ENCODE measurements at places on chromosomes 5 and 9. TPM values are rescaled to one million over a fixed set of nuclear protein-coding genes. Genes with fewer than 3 reads are reported as not detected.
A peak's percentile ranks its signal among the peaks of the same experiment; 100 is the strongest.

Gene F12
- 0.33 TPM for total RNA-seq

Gene IL31RA
- 3.7 TPM for total RNA-seq

Gene SURF6
- 16.3 TPM for total RNA-seq

Gene MINAR2
- not detected for total RNA-seq

Gene S100Z
- total RNA-seq = 0.68 TPM

- H3K27ac ChIP-seq = no peak overlapping the region
- no peak for DNase-seq
- H3K27me3 ChIP-seq = no peaks in the 10 kb centered on the region
- H3K4me1 ChIP-seq = no peaks in the 10 kb centered on the region
- no peaks in the 10 kb centered on the region for H3K36me3 ChIP-seq
Measured at GRCh38 chr5:108382784-108383330, 959 bp upstream of the FBXL17 start.

- H3K27me3 ChIP-seq = peaks cover 3% of the 10 kb centered on the region
- no peaks in the 10 kb centered on the region for H3K36me3 ChIP-seq
- no peaks in the 10 kb centered on the region for H3K4me1 ChIP-seq
- DNase-seq = no peak
- no peak overlapping the region for H3K27ac ChIP-seq
Measured at GRCh38 chr9:107060062-107060461, 197.1 kb downstream of the ZNF462 start.

DNA sequence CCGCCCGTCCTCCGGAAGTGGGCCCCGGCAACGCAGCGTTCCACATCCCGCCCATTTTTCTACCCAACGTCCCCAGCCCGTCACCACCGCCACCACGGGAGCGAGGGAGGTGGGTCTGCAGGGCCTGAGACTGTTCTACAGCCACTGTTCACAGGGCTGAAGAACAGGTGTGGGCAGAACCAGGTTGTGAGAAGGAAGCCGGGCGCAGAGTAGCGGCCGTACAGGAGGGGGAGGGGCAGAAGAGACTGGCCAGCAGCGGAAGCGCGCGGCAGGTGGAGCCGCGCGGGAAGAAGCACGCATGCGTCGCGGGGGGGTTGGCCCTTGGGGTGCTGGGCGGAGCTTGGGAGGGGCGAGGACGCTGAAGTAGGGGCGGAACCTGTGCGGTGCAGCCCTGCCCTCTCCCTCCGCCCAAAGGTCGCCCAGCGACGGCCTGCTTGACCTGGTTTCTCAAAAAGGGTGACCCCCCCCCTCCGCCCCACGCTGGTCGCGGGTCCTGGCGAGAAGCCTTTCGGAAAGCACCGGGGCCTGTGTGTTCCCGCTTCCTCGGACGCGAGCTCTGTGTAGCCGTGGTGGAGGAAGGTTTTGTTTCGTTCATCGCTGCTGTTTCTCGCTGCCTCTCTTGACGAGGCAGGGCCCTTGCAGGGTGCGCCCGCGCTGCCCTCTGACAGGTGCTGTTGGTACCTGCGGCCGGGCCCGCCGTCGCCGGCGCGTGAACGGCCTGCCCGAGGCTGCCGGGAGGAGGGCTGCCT, 7.8 kb upstream of the MGAT1 start:
- peak overlapping the region; percentile 83 for H3K27ac ChIP-seq
- peaks cover 5% of the 10 kb centered on the region for H3K4me1 ChIP-seq
- H3K27me3 ChIP-seq = no peaks in the 10 kb centered on the region
- H3K36me3 ChIP-seq = no peaks in the 10 kb centered on the region
- peak; percentile 98 for DNase-seq
- peak overlapping the region; percentile 68 for H3K4me3 ChIP-seq

DNA sequence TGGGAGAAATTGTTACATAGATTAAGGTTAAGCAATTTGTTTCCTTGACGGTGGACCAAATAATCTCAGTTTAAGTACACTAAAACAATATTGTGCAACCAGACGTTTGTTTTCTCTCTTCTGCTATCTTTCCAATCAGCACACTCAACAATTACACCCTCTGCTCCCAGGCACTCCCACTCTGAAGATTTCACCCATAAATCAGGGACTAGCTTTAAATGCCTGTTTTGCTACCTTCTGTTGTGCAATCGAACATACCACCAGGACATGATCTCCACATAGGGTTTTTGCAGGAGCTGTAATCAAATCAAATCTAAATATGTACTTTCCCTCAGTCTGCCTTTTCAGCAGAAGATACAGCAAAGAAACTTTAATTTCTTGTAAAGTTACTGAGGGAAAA, 405.8 kb upstream of the TLE4 start:
- H3K4me3 ChIP-seq = no peak overlapping the region
- H3K36me3 ChIP-seq = no peaks in the 10 kb centered on the region
- H3K27me3 ChIP-seq = peaks cover 1% of the 10 kb centered on the region
- DNase-seq = no peak
- H3K27ac ChIP-seq = no peak overlapping the region

DNA sequence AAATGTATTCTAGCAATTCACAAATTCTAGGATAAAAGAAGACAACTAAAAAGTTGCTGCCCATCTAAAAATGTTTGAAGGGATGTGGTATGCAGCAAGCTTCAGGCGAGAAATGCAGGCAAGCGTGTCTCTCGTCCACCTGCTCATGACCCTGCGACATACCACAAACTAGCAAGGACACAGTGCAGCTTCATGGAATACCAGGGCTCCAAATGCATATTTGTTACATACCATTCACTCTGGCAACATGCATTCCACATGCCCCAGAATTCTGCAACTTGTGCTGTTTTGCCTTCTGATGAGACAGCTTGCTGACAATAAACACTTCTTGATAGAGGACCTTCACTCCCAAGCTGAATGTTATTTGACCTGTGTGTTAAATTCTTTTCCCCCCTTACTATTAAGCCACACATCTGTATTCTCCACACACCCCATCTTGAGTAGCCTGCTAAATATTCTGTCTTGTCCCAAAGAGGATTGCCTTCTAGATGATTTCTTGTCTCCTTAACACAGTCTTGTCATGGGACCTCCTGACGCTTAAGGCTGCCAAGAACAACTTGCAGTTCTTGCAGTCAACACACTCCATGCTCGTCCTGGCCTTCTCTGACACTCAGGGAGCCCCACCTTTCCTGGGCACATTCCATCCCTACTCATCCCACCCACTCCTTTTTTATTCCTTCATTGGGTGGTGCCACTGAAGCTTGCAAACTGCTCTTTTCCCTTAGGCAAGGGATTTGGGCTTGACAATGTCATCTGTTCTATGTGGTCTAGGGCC, 340.5 kb downstream of the PIK3R1 start:
- DNase-seq = no peak
- H3K4me3 ChIP-seq = no peak overlapping the region
- no peaks in the 10 kb centered on the region for H3K4me1 ChIP-seq

GRCh38 chr9:96513622-96514021, 63.7 kb downstream of the HABP4 start:
- H3K36me3 ChIP-seq = peaks cover 1% of the 10 kb centered on the region
- peaks cover 7% of the 10 kb centered on the region for H3K4me1 ChIP-seq
- H3K4me3 ChIP-seq = no peak overlapping the region
- no peaks in the 10 kb centered on the region for H3K27me3 ChIP-seq
- H3K27ac ChIP-seq = peak overlapping the region; percentile 2

GRCh38 chr9:105046907-105047741, 119.2 kb upstream of the ABCA1 start:
- no peak overlapping the region for H3K4me3 ChIP-seq
- H3K36me3 ChIP-seq = no peaks in the 10 kb centered on the region
- H3K4me1 ChIP-seq = no peaks in the 10 kb centered on the region
- H3K27me3 ChIP-seq = no peaks in the 10 kb centered on the region
- DNase-seq = no peak

GRCh38 chr5:126961702-126962101, 68.7 kb downstream of the MARCHF3 start:
- DNase-seq = no peak
- H3K27me3 ChIP-seq = no peaks in the 10 kb centered on the region
- no peak overlapping the region for H3K27ac ChIP-seq
- H3K4me3 ChIP-seq = no peak overlapping the region

DNA sequence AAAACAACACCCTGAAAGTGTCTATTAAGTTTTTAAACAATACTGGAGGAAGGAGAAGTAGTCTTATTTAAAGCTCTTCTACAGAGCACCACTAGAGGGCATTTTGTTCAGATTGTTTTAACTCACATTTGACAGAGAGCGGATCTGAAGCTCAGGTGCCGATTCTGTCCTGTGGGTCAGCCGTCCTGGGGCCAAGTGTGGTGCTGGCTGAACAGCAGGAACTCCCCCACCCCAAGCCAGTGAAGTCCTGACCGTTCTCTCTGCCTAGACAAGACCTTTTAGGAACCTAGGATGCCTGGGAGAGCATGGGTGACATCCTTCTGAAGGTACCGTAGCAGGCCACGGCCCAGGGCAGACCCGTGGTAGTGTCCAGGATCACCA, 3.9 kb downstream of the EXOC3 start:
- H3K27ac ChIP-seq = no peak overlapping the region
- peaks cover 8% of the 10 kb centered on the region for H3K36me3 ChIP-seq
- no peak overlapping the region for H3K4me3 ChIP-seq
- no peaks in the 10 kb centered on the region for H3K4me1 ChIP-seq
- peak; percentile 51 for DNase-seq

GRCh38 chr5:172910828-172911627, 48.2 kb upstream of the RPL26L1 start:
- H3K27ac ChIP-seq = peak overlapping the region; percentile 69
- H3K4me3 ChIP-seq = no peak overlapping the region
- H3K27me3 ChIP-seq = no peaks in the 10 kb centered on the region
- H3K4me1 ChIP-seq = no peaks in the 10 kb centered on the region

- H3K4me3 ChIP-seq = no peak overlapping the region
- no peaks in the 10 kb centered on the region for H3K4me1 ChIP-seq
- H3K27me3 ChIP-seq = no peaks in the 10 kb centered on the region
- H3K36me3 ChIP-seq = no peaks in the 10 kb centered on the region
- H3K27ac ChIP-seq = no peak overlapping the region
- no peak for DNase-seq
Measured at GRCh38 chr5:68172314-68172713, 43.2 kb upstream of the PIK3R1 start.

DNA sequence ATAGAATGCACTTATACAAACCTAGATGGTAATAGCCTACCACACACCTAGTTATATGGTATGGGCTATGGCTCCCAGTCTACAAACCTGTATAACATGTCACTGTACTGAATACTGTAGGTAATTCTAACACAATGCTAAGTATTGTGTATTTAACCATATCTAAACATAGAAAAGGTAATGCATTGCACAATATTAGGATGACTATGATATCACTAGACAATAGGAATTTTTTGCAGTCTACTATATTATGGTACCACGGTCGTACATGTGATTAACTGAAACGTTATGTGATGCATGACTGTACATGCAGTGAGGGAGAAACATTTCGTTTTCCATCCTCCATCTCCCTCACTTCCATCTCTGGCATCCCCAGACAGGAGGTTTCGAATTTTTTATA, 130.5 kb downstream of the ELAVL2 start:
- no peak for DNase-seq
- H3K4me3 ChIP-seq = no peak overlapping the region
- H3K4me1 ChIP-seq = no peaks in the 10 kb centered on the region
- no peaks in the 10 kb centered on the region for H3K27me3 ChIP-seq
- no peaks in the 10 kb centered on the region for H3K36me3 ChIP-seq
- H3K27ac ChIP-seq = no peak overlapping the region

DNA sequence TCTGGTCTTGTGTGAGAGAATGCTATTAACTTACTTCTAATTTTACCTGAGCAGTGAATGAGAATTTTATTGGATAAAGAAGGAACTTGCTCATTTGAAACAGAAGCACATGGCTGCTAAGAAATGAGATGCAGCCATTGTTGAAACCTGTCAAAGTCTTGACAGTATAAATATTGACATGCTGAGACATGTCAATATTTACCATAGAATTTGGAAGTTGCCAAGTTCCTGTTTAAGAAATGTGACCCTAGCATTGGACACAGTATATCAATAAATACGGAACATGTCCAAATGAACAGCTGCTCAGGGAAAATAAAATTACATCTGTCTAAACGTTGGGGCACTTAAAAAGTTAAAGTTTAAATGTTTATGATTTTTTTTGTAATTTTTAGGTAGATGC, 7.8 kb downstream of the XRCC4 start:
- DNase-seq = no peak
- H3K4me1 ChIP-seq = no peaks in the 10 kb centered on the region
- no peaks in the 10 kb centered on the region for H3K36me3 ChIP-seq
- no peaks in the 10 kb centered on the region for H3K27me3 ChIP-seq
- no peak overlapping the region for H3K27ac ChIP-seq
